ENCODE measurements at places on chromosomes 4 and X.

GRCh38 chr4:86283371-86283770 lies 76.5 kb downstream of the MAPK10 start:
- DNase-seq: no peak

GRCh38 chr4:2662598-2662997 lies 93.5 kb downstream of the TNIP2 start:
- no peak for DNase-seq

- no peak for DNase-seq
Measured at GRCh38 chrX:15598026-15598425, 2.7 kb downstream of the ACE2 start.

- DNase-seq: no peak
Measured at GRCh38 chrX:84218726-84219125, 30.7 kb upstream of the RPS6KA6 start.

DNA sequence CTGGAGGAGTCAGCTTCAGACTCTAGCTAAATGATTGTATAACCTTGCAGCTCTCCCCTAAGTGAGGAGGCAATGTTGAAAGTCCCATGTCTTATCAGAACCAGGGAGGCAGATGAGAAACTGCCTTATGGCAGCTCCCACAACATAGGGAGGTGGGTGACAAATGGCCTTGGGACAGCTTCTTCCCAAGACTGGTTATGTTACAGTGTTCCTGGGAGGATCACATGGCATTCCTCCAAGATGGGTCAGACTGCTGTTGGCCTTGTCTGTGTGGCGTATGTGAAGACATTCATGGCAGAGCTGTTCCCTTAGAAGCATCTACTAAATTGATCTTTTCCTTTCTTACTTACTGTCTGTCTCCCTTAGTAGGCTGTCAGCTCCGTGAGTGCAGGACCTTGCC lies 42.0 kb downstream of the HPRT1 start:
- DNase-seq: no peak

DNA sequence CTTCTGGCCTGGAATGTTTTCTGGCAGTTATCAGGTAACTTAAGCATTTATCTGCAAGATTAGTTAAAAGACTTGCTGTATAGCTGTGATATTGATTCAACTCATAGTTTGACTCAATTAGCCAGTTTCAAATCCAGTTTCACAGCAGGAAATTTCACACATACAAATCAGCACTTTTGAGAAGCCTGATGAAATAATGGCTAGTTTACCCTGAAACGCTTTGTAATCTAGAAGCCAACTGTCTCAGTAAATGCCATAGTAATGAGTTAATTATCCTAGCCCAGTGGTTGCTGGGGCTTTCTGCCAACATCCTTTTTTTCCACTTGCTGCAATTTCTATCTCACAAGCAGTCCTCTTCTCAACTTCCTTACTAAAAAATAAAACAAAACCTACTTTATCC lies 53.1 kb downstream of the ARHGEF38 start:
- DNase-seq: no peak

Measured in activated CD8-positive, alpha-beta memory T cell treated with anti-CD3 and anti-CD28 coated beads for 1 hour (primary cell).